ENCODE measurements at places on chromosomes 12 and 14. TPM values are rescaled to one million over a fixed set of nuclear protein-coding genes. Genes with fewer than 3 reads are reported as not detected.

CCDC177 gene
- 8.6 TPM for total RNA-seq

PPM1A gene
- 55.0 TPM for total RNA-seq

DPY19L2 gene
- total RNA-seq = 14.7 TPM

DNA sequence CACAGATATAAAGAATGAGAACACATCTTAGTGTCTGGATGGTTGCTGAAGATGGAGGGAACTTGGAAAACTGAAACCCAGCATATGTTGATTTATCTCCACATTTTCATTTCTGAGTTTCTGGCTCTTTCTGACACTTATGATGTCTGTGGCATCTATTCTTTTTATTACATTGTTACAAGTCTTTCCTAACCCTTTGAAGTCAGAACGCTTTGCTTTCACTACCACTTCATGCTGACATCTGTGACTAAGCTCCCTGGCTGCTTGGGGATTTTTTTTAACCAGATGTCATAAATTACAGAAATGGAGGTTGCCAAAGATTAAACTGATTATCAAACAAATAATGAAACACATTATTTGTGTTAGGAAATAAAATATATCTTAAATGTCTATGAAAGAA, 188.7 kb downstream of the KITLG start:
- H3K4me1 ChIP-seq = no peaks in the 10 kb centered on the region
- H3K4me3 ChIP-seq = no peak overlapping the region
- DNase-seq = no peak
- no peak overlapping the region for H3K27ac ChIP-seq
- H3K36me3 ChIP-seq = no peaks in the 10 kb centered on the region

DNA sequence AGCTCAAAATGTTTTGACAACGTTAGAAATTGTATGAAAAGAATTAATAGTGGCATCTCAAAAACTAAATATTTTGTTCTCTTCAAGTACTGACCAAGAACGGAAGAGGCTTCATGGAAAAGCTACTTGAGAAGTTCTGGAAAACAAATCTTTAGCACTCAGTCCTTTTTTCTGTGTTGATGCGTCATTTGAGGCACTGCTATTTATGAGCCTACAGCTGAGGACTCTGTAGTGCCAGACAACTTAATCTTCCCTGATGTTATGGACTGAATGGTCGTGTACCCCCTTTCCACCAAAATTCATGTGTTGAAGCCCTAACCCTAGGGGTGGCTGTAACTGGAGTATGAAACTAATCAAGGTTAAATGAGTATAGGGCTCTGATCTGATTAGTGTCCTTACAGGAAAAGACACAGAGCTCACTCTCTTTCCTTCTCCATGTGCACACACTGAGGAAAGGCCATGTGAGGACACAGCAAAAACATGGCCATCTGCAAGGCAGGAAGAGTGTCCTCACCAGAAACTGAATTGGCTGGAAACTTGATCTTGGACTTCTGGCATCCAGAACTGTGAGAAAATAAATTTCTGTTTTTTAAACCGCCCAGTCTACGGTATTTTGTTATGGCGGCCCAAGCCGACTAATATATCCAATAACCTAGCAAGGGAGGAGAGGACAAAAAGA, 337.0 kb upstream of the CLEC14A start:
- DNase-seq = no peak
- no peak overlapping the region for H3K27ac ChIP-seq
- H3K36me3 ChIP-seq = no peaks in the 10 kb centered on the region
- no peaks in the 10 kb centered on the region for H3K27me3 ChIP-seq
- no peak overlapping the region for H3K4me3 ChIP-seq
